T-helper 1 cell treated with Interleukin-12 subunit alpha and Interleukin-12 subunit beta and Interleukin-4 antibody, amounts not matched to agents 30 ng/mL and 1 ng/mL, for 36 hours (primary cell): ENCODE measurements at places on chromosomes 3 and 15. TPM values are rescaled to one million over a fixed set of nuclear protein-coding genes. Genes with fewer than 3 reads are reported as not detected.

Gene C3orf80
- total RNA-seq: 0.17 TPM in 1 of 2 replicates, not detected in the other

Gene SOX14
- not detected in 2 replicates for total RNA-seq

Gene SMAD6
- 0.07 and 0.37 TPM in 2 replicates for total RNA-seq

Gene WDR49
- 0.32 TPM in 1 of 2 replicates, not detected in the other for total RNA-seq

Gene DPPA2
- not detected in 2 replicates for total RNA-seq

Gene COLQ
- total RNA-seq: 3.6 and 3.8 TPM in 2 replicates

Gene NBEAL2
- total RNA-seq: 299 and 303 TPM in 2 replicates
